SK-N-DZ (cell line): ENCODE measurements at places on chromosomes 12 and 14.
A peak's percentile ranks its signal among the peaks of the same experiment; 100 is the strongest.

DNA sequence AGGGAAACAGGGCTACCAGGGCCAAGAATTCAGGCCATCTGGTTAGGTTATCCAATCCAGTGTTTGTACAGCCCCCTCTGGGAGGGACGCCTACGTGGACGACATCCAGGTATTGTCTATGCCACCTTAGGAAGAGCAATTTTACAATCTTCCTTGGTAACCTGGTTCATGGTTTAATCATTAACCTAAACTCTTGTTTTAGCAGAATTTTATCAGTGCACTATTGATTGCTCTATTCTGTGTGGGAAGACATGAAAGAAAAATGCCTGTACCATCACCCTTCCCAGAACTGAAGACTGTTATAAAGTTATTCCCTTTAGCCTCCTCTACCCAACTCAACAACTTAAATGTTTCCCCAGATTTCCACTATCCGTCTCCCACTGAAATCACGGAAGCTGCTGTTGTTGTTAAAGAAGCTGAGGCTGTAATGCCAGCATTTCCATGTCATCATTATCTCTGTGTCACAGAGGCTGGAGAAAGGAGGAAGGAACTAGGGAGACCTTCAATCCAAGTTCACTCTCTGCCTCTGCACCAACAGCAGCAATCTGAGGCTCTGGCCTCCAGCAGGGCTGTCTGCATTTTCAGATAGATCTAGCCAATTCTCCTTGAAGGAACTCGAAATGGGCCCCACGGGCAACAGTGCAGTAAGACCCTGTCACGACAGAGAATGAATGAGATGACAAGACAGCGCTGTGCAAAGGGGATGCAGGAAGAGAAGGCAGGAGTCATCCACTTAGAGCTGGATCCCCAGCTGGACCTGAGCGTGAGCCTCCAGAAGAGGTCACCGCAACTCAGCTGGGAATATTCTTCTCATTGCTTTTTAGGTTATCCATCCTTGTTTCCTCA is 183.4 kb upstream of the GZMB start:
- peak; percentile 9 for DNase-seq

GRCh38 chr14:43336351-43336750 is 1170.7 kb downstream of the FSCB start:
- DNase-seq: no peak

DNA sequence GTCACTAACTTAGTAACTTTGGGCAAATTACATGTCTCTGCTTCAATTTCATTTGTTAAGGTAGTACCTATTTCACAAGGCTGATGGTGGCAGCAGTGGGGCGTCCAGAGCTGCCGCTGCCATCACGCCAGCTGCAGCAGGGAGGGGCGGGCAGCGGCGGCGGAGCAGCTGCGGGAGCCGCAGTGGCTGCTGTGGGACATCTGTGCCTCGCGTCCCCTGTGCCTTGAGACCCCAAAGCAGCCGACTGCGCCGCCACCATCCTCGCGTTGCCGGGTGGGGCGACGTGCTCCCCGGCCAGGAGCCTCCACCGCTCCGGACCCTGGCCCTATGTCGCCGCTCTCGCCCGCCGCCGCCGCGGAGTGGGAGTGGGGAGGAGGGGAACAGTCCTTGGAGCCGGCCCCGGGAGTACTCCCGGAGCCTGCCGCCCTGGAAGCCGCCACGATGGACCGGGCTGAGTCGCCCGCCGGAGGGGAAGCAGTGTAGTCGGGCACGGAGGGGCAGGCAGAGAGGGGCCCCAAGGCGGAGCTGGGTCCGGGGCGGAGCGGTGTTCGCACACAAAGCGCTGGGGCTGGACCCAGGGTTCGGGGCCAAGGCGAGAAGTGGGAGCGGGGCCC is 51.4 kb downstream of the A2M start:
- peak; percentile 73 for DNase-seq

DNA sequence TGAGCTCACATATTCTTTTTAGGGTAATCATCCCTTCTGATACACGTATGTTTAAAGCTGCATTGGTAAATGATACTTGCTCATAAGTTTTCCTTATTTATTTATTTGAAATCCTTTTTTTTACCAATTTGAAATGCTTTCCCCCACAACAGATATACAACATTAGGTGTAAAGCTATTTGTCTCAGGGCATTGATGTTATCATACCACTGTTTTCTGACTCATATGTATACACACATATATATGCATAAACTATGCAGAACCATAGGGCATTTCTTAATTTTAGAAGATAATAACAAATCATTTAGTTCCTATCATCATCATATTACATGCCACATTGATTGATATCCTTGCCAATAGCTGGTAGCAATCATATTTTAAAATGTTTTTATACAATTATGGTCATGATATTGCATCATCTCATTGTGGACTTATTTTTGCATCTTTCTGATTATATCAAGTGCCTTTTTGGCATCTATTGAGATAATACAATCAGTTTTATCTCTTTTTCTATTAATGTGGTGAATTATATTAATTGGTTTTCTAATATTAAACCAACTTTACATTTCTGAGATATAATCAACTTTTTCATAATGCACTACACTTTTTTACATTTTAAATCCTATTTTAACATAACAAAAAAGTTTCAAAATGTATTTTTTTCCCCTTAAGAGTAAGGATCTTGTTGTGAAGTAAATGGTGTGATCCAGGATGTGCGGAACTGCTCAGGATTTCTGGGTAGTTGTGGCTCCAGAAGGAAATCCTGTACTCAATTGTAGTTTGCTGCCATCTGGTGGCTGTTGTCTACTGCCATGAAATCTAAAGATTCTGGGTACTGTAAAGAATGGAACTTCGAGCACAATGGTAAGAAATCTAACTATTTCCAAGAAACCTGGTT is 16.7 kb downstream of the OR9K2 start:
- peak; percentile 45 for DNase-seq

- DNase-seq: no peak
Observed at GRCh38 chr14:68834816-68835215, 41.9 kb upstream of the ZFP36L1 start.

GRCh38 chr12:9264546-9264945 is 56.4 kb upstream of the PZP start:
- DNase-seq: no peak

DNA sequence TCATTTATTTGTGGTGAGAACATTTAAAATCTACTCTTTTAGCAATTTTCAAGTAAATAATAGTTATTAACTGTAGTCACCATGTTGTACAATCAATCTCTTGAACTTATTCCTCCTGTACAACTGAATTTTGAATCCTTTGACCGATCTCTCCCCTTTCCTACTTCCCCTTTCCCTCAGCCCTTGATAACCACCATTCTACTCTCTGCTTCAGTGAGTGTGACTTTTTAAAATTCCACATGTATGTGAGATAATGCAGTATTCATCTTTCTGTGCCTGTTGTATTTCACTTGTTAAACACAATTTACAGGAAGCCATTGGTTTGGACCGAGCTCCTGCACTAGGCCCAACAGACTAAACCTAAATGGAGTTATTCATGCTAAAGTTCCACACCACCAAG is 458.9 kb upstream of the PDE3A start:
- no peak for DNase-seq

DNA sequence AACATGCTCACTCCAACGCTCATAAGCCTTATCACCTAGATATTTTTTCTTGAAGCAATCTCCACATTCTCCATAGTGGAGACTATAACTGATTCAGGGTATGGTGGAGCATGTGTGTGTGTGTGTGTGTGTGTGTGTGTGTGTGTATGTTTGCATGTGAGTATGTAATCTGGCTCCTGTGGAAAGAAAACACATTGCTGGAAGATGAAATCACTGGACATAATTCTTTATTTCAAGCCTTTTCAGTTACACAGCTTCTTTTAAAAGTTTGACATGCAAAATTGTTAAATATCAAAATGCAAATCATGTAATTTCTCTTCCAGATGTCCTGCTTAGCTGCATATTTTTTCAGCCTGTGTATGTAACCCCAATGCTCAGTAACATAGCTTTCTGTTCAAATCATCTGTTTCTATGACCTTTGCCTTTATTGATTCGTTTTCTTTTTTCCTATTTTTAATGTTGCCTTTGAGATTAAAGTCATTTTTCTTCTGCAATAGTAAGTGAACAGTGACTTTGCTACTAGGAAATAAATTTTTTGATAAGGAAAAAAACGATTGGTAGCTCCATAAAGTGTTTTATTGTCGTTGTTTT is 80.5 kb upstream of the BTG1 start:
- DNase-seq: no peak

GRCh38 chr14:87524011-87524410 is 469.0 kb downstream of the GALC start:
- no peak for DNase-seq

GRCh38 chr12:131775392-131776236 is 52.6 kb upstream of the MMP17 start:
- no peak for DNase-seq

GRCh38 chr12:24815114-24815423 is 133.8 kb downstream of the BCAT1 start:
- no peak for DNase-seq

GRCh38 chr12:47277972-47278448 is 198.3 kb upstream of the AMIGO2 start:
- DNase-seq: no peak

GRCh38 chr14:68521557-68521901 is 271.3 kb downstream of the ZFP36L1 start:
- DNase-seq: no peak

DNA sequence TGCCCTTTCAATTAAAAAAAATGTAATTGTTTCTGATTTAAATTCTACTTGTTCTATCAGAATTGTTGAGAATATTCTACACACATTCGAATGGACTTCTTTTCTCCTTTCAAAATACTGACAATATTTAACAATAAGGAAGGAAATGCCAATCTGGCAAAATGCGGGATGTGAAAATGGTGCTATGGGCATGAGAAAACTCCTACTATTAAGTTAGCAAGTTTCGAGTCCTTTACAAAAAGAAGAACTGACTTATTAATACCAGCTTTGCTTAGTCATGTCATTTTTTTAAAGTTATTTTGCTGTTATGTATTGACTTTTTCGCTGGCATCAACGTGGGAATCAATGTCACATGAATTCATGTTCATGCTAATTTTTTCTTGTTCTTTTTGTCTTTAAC is 31.7 kb upstream of the ARL1 start:
- no peak for DNase-seq

DNA sequence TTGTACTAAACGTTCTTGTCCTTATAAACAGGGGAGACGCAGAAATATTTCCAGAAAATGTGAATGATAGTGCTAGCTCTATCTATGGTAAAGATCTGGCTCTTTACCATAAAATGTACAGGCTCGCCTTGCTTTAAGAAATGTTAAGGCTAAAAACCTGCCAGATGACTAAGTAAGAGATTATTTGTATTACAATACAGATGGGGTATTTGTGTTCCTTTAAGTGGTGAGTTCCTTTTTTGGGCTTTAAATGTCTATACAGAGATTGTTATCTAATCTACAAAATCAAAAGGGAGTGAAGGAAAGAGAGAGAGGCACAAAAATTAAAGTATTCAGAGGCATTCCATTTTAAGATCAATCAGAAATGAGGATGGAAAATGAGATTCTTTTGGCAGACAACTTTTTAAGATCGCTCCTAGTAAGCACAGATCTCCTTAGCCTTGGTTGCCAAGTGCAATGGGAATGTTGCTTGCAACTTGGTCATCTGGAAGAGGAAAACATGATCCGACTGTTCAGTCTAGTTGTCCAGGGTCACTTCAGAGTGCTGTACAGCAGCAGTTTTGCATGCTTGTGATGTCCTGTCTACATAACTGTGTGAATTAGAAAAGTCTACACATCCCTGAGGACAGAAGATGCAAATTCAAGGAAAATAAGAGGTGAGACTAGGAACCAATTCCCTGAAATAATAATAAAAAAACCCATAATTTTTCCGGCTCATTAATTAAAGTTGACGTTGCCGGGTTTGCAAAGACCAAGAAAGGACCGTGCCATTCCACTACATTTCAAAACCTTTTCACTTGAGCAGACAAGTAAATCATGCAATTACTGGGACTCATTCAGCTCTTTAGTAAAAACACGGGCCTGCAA is 380.8 kb downstream of the EGLN3 start:
- DNase-seq: peak; percentile 12

DNA sequence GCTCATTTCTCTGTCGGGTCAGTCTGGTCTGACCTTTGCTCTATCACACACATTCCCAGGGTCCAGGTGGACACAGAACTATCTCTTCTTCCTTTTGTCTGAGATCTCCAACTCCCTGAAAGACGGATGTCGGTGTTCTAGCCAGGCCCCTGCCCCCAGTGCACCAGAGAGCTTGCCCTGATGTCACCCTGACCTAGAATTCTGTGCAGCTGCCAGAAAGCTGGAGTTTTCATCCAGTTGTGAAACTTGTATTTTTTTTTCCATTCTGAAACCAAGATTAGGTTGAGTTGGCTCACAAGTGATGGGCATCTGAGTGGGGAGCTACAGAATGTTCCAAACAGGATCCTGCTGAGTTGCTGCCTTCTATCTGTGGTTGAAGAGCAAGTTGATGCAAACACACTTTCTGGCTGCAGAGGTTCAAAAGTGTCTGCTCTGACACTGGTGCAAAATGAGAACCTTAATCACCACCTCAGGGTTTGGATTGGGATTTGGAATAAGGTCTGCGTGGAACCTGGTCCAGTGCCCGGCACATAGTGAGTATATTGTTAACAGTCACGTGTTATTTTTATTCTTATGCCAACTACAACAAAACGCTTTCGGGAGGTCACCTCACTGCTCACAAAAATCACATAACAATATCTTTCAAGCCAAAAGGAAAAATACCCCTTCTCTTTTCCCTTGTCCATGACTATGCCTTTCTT is 211.5 kb downstream of the SLC15A4 start:
- no peak for DNase-seq

DNA sequence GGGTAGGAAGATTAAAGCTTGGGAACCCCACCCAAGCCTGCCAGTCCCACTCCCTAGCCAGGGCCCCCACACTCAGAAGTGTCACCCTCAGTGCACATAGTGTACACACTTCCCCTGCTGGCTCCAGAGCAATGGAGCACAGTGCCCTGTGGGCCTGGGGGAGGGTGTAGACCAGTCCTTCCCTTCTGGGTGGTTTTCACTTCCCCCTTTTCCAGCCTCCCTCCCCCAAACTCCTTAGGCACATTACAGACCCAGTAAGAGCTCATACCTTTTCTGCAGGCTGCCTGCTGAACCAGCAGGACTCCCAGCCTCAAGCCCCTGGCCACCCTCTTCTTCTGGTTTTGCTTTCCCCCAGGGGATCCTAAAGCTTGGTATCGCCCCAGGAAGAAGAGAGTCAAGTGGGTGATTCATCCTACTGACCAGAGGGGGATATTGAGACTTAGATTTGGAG is at the start of gene ZNF385A:
ZNF385A (minus strand) TSS at position 143 of the 451 bp plus-strand sequence. CDS start 219 bp downstream, outside the sequence.
- no peak for DNase-seq

GRCh38 chr12:114213055-114213581 is 192.8 kb downstream of the TBX5 start:
- no peak for DNase-seq

- DNase-seq: no peak
Observed at GRCh38 chr14:75430526-75430925, 2.7 kb downstream of the JDP2 start.

- DNase-seq: peak; percentile 35
Observed at GRCh38 chr12:102816816-102817434, 100.1 kb downstream of the PAH start.
